ENCODE measurements at places on chromosomes 1 and 21.

- peak; percentile 66 for DNase-seq
Observed at GRCh38 chr21:45326169-45326851, 38.6 kb upstream of the POFUT2 start.

- peak; percentile 77 for DNase-seq
Observed at GRCh38 chr1:111769517-111770146, 13.9 kb downstream of the DDX20 start.

DNA sequence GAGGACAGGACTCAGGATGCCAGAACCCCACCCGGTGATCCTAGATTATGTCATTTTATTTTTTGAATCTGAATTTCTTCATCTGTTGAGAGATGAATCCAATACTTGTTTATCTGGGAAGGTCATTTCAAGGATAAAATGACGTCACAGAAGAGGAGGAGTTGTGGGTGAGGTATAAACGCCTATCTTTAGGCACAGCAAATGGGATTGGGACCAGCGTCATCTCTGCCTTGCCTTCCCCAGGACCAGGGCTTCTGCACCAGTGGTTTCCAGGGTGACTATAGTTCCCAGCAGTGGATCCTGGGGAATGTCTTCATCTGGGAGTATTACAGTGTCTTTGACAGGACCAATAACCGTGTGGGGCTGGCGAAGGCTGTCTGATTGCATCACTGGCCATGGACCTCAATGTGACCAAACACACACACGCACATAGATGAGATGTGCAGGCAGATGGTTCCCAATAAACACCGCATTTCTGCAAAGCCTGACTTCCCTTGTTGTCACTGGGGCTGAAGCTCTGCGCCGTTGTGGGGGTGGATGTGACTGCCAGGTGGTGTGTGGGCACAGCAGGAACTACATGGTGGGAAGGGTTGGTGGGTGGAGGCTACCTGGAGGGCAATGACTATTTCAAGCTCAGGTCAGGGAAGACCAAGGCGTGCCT is 28.1 kb downstream of the KCNA10 start:
- DNase-seq: no peak

GRCh38 chr1:13456904-13457532 is 46.8 kb downstream of the PRAMEF20 start:
- no peak for DNase-seq

All from SK-MEL-5 (cell line).